ENCODE measurements at places on chromosomes 1 and 21.

DNA sequence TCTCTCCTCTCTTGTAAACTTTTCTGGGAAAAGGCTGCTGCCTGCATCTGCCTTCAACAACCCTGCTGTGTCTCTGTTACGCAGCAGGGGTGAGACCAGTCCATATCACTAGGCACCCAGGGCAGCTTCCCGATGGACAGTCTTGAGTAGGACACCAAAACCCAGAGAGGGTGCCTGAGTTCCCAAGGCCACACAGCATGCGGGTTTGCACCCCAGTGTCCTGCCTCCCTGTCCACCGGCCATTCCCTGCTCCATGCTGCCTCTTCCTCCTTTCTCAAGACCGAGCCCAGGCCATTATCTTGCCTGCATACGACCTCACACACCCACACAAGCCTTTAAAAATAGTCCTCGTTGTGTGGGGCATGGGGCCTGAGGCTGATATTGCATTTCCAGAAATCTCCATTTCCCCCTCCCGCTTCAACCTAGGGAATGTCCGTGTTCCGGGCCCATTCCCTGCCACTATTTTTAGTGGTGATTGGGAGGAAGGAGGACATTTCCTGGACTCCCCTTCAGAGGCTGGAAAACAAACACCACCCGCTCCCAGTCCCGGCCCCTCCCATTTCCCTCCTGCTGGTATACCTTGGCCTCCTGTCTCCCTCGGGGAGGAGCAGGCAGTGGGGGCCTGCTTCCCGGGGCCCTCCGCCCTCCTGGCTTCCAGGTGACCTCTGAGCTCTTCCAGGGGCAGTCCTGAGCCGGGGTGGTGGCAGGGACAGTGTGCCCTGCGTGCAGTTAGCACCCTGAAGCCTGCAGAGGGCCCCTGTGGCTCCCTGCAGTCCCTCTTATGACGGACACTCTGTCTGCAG, 132.4 kb upstream of the TMEM51 start:
- DNase-seq: no peak

DNA sequence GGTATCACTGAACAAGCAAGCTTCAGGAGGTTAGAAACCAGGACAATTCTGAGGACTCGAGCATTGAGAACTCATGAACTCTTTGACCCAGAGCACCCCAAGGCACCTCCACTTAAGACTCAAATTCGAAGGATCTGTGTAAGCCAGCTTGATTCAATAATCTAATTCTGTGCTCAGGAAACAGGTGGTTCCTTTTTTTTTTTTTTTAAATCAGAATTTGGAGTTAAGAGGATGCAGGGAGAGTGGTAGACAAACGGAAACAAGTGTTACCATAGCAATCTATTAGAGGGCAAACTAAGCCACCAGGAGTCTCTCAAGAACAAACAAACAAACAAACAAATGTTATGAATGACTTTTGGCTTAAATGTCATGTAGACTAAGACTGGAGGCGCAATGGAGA, 53.8 kb upstream of the DPH5 start:
- DNase-seq: no peak

GRCh38 chr1:62237361-62237760, 42.7 kb downstream of the L1TD1 start:
- no peak for DNase-seq

- DNase-seq: no peak
Observed at GRCh38 chr1:228246216-228246900, 38.5 kb downstream of the OBSCN start.

- no peak for DNase-seq
Observed at GRCh38 chr1:30654188-30654587, 69.2 kb downstream of the MATN1 start.

- peak; percentile 38 for DNase-seq
Observed at GRCh38 chr1:90359994-90360393, 357.1 kb downstream of the BARHL2 start.

GRCh38 chr1:24688621-24689195, 45.6 kb downstream of the SRRM1 start:
- peak; percentile 89 for DNase-seq
